ENCODE measurements at places on chromosomes 11 and 22.

GRCh38 chr11:74840486-74840885, 91.8 kb downstream of the RNF169 start:
- no peak for DNase-seq

DNA sequence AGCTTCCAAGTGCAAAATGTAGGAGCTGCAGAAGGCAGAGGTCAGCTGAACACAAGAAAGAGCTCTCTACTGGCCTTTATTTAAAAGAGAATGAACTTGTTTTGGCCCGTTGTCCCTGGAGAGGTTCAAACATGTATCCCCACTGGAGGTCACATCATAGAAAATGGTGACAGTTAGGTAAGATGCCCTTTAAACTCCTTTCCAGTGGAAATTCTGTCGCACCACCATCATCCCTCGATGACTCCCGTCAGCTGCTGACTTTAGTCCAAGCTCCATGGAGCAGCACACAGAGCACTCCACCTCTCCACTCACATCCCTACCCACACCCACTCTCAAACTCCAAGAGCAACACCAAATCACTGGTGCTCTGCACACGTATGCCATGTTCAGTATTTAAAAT, 15.2 kb upstream of the P4HA3 start:
- DNase-seq: no peak

DNA sequence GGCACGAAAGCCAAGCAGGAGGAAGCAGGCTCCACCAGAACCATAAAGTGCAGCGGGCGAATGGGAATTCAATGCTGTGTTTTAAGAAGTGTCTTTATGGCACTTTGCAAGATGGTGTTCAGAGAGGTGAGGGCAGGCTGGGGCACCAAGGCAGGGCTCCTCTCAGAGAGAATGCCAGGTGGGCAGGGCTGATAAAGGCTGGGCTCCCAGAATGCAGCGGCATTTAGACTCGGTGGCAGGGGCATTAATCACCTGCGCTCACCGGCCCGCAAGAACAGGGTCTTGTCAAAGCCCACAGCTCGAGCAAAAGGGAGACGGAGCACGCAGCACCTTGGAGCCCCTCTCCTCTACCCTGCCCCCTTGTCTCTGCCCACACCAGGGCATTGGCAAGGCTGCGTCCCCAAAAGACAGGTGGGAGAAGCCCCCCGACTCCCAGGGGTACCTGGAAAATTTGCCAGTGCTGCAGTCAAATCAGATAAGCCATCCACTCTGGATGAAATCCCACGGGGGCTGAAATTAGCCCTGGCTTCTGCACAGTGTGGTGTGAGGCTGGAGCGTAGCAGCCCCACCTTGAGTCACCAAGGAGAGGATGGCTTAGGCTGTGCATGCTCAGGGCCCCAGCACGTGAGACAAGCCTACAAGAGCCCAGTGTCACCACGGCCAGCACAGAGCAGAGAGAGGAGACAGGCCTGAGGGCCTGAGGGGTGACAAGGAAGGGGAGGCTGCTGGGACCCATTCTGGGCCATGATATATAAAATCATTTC, 8.1 kb downstream of the MACROD1 start:
- DNase-seq: no peak

DNA sequence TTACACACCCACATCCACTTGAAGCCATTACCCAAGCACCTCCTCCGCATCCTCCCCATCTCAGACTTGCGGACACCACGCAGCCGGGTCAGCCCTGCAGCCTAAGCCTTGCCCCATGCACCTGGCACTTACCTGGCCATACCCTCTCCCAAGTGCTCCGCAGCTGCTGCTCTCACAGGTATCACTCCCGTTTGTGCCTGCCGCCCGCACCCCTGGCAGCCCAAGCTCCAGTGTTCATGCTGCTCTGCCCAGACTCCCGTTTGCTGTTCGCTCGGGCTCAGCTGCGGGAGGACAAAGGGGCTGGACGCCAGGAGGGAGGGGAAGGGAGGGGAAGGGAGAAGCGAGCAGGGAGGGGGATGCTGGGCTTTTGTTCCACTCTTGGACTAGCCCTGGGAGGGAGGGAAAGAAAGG, at the start of gene KLHL35:
TSS of gene KLHL35 (minus strand) at position 293 of the 411 bp plus-strand sequence. CDS start 2,574 bp downstream, outside the sequence.
- no peak for DNase-seq

- no peak for DNase-seq
These were observed 15.1 kb downstream of the JHY start for GRCh38 chr11:122897606-122898210.

GRCh38 chr11:132862137-132862536, 670.2 kb downstream of the OPCML start:
- DNase-seq: no peak

- DNase-seq: no peak
These were observed 8.8 kb upstream of the CEP295 start for GRCh38 chr11:93652679-93653078.

DNA sequence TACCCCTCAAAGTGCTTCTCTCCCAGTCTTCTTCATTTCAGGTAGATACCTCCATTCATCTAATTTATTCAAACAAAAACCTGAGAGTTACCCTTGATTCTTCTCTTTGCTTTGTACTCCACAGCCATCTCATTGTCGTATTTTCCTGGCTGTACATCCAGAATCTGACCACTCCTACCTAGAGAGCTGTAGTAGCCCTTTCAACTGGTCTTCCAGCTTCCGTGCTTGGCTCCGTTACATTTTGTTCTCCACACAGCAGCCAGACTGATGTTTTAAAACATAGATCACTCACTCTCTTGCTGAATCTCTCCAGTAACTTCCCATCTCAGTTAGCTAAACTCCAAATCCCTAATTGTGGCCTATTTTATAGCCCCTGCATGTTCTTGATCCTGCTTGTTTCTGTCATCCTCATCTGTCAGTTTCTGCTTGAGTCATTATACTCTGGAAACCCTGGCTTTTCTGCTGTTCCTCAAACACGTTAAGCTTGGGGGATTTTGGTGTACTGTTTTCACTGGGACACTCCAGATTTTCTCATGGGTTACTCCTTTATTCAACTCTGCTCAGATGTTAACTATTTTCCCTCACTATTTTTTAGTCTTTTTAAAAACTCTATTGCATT, 7.4 kb downstream of the SPCS2 start:
- no peak for DNase-seq

Data from left colon (tissue), 2 donors.